Activated gamma-delta T cell treated with anti-CD3 and anti-CD28 coated beads, Interleukin-2, amount 50 U/mL, for 16 hours (primary cell): ENCODE measurements at places on chromosomes 11 and 22.

- no peak for DNase-seq
Measured at GRCh38 chr11:3962406-3962840, 107.0 kb downstream of the STIM1 start.

- no peak for DNase-seq
Measured at GRCh38 chr11:33722590-33723234, 13.5 kb downstream of the CD59 start.

GRCh38 chr11:102485095-102485722, 32.6 kb upstream of the TMEM123 start:
- DNase-seq, result no peak

DNA sequence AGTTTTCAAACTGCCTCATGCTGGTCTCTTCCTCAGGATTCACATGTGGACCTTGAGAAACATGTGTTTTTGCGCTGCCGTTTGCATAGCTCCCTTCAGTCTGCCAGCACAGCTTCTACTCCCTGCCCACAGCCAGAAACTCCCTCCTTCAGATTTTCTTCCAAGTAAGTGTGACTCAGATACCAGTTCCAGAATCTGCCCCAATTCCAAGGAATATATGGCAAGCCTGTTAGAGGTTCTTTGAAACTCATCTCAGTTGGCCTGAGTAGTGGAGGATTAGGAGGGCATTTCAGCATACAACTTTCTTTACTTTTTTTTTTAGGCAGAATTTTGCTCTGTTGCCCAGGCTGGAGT, 67.1 kb downstream of the SNX19 start:
- no peak for DNase-seq

DNA sequence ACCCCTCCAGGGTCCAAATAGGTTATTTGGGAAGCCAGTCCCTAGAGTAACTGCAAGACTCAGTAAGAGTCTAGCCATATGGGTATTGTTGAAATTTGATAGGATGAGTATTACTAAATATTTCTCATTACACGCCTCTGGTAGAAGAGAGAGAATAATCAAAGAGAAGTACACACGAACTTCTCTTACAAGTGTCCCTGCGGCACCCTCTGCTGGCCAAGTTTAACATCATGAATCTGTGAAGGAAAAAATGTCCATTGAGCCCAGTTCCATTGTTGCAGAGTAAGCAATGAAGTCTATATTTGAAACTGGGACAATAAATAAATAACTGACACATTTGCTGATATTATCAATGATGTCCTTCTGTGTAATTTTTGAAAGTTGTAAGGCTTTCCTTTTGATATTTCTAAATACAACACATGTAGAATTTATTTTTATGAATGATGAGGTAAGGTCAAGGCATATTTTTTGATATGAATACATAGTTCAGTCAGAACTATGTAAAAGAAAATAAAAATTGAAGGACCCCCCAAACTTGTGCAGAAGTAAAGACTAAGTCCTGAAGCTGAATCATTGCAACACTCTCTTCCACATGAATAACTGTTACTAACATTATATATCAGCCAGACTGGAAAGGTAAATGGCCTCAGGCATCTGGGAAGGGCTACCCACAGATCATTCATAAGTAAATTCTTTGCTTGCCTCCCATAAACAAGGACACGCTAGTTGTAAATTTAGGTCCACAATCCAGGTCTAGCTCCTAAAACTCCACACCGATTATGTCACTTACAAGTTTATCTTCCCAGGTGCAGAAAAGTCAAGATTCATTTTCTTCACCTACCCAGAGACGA, 10.0 kb downstream of the OR51L1 start:
- no peak for DNase-seq

DNA sequence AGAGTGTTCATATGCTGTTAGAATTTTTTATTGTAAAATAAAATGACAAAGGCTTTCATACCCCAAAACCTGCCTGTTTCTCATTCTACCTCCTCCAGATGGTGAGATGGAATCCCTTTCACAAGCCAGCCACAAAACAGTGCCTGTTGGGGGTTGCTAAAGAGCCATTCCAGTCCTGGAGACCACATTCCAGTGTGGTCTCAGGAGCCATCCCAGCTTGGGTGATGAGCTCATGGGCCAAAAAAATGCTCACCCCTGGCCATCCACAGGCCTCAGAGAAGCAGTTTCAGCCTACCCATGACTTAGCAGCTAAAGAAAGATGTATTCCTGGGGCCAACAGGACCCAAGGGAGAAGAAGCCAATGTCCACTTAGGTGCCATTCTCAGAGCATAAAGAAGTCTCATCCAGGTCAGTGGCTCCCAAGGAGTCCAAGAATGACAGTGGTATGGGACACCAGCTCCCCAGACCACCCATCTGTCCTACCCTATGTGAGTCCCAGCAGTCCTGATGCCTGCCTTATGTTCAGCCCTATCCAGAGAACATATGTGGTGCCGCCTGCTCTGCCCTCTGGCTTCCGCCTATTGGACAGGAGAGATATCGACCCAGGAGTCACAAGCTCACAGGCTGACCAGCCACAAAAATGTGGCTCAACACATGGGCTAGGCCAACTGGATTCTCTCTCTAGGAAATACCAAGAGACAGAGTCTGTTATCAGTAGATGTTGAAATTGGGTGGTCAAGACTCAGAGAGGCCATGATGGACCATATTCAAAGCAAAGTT, 26.4 kb downstream of the C11orf91 start:
- no peak for DNase-seq
